ENCODE measurements at places on chromosomes 7 and 10. TPM values are rescaled to one million over a fixed set of nuclear protein-coding genes. Genes with fewer than 3 reads are reported as not detected.

- H3K4me1 ChIP-seq, result peaks cover 5% of the 10 kb centered on the region
- H3K36me3 ChIP-seq, result no peaks in the 10 kb centered on the region
- no peak overlapping the region for H3K4me3 ChIP-seq
- H3K27ac ChIP-seq, result no peak overlapping the region
- no peak for DNase-seq
These were observed 36.9 kb downstream of the STK32C start for GRCh38 chr10:132270721-132271457.

GRCh38 chr7:150945171-150945852 is 32.8 kb downstream of the KCNH2 start:
- H3K4me1 ChIP-seq, result peaks cover 12% of the 10 kb centered on the region
- no peak for DNase-seq
- H3K27ac ChIP-seq, result no peak overlapping the region
- H3K4me3 ChIP-seq, result no peak overlapping the region
- no peaks in the 10 kb centered on the region for H3K36me3 ChIP-seq
- no peaks in the 10 kb centered on the region for H3K27me3 ChIP-seq

VCL gene
- 16.5 TPM for polyA plus RNA-seq

MKLN1 gene
- polyA plus RNA-seq, result 36.2 TPM

DNA sequence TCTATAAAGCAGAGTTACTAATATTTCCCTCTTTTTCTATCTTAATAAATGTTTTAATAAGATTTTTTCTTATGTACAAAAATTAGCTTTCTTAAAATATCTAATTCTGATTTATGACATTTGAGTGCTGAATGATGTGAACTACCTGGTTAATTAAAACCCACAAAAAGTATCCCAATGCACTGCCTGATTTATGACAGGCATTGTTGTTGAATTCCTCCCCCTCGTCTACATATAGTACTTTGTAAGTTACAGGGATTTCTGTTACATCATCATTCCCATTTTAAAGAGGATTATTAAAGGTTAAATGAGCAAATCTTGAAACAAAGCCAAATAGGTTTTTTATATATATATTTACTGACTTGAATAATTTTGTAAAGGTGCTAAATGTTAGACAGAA is 91.1 kb downstream of the NRBF2 start:
- DNase-seq, result no peak
- H3K27me3 ChIP-seq, result no peaks in the 10 kb centered on the region
- no peak overlapping the region for H3K4me3 ChIP-seq
- no peak overlapping the region for H3K27ac ChIP-seq
- no peaks in the 10 kb centered on the region for H3K36me3 ChIP-seq

DNA sequence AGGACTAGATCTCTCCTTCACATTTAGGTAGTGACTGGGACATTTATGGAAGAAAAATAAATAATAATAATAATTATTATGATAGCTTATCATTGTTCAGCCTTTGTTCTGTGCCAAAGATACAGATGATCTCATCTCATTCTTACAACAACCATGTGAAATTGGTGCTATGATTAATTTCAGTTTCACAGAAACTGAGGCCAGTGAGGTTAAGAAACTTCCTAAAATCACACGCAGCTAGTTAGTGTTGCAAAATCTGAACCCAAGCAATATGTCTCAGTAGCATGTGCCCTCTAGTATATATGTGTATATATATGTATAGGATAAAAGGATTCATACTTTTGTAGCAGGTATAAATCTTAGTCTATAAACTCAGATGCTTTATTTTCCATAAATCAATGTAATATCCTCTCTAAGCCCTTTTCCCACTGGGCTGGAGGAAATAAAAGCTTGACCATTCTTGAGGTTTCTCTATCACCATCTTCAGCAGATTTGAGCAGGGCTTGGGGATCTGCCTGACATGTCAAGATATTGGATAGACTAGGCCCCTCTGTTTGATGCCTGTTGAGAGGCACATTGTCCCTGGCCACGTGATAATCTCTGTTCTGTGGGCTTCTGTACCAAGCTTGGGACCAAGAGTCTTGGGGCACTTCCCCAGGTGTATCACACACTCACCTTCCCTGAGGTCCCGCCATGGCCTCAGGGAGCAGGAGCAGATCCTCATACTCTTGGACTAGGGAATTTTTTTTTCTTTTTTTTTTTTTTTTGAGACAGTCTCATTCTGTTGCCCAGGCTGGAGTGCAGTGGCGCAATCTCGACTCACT is 172.6 kb upstream of the NRP1 start:
- H3K4me3 ChIP-seq, result no peak overlapping the region
- H3K4me1 ChIP-seq, result no peaks in the 10 kb centered on the region
- no peak overlapping the region for H3K27ac ChIP-seq
- H3K36me3 ChIP-seq, result no peaks in the 10 kb centered on the region
- no peak for DNase-seq

KCNMA1 gene
- polyA plus RNA-seq, result not detected

GRCh38 chr10:35447693-35448407 is 111.5 kb downstream of the CCNY start:
- H3K36me3 ChIP-seq, result no peaks in the 10 kb centered on the region
- peak overlapping the region; percentile 65 for H3K27ac ChIP-seq
- H3K27me3 ChIP-seq, result no peaks in the 10 kb centered on the region
- peak; percentile 69 for DNase-seq
- H3K4me3 ChIP-seq, result peak overlapping the region; percentile 38

DNA sequence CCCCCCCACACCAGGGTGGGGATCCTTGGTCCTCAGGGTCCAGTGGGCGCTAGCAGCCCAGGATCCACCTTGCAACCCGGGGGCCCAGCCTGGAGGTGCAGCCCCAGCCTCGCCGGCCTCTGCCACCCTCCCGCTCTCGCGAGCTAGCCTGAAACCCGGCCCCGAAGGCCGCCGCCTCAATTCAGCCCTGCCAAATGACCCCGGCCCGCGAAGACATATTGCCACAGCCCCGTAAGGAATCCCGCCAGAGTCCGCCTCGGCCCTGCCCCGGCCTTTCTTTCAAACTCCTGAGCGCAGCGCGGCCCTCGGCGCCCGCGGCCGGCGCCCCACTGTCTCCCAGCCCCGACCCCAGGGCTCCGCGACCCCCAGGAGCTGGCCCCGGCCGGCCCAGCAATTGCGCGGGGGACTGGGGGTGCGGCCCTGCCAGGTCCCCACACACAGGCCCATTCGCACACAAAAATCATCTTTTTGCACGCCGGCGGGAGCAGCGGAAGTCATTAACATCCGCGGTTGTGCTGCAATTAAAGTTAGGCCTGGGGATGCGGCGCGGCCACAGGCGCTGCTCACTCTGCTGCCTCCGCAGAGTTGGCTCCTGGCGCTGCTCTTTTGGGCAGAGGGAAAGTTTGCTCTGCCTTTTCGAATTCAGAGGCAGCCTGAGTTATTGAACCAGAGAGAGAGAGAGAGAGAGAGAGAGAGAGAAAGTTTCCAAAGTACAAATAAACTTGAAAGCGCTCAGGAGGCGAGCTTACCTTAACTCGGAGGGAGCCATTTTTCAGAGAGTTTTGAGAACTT is 4.0 kb downstream of the HOXA5 start:
- no peak for DNase-seq
- H3K27ac ChIP-seq, result no peak overlapping the region

DNA sequence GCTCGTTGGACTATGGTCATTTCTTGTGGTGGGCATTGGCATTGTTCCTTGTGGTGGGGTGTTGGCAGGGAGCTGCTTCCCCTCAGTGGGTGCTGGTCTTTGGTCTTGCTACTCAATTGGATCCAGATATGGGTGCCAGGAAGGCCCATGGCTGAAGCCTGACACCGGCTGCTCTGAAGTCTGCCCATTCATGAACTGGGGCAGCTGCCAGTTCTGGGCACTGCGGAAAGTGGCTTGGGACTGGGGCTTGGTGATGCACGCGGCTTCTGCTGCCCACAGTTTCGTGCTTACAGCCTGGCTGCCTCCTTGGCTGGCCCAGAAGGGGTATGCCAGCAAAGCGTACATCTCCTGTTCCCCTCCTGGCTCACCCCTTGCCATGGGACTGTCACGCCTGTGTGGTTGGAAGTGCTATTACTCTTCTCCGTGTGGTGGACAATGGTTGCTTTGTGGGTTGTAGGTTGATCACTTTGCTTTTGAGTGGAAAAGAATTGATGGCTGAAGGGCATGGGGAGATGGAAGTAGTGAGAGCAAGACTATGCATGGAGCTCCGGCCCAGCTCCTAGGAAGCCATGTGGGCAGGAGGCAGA is 54.7 kb downstream of the ADAMTS14 start:
- no peaks in the 10 kb centered on the region for H3K36me3 ChIP-seq
- no peaks in the 10 kb centered on the region for H3K27me3 ChIP-seq
- no peak overlapping the region for H3K4me3 ChIP-seq
- H3K4me1 ChIP-seq, result no peaks in the 10 kb centered on the region

DNA sequence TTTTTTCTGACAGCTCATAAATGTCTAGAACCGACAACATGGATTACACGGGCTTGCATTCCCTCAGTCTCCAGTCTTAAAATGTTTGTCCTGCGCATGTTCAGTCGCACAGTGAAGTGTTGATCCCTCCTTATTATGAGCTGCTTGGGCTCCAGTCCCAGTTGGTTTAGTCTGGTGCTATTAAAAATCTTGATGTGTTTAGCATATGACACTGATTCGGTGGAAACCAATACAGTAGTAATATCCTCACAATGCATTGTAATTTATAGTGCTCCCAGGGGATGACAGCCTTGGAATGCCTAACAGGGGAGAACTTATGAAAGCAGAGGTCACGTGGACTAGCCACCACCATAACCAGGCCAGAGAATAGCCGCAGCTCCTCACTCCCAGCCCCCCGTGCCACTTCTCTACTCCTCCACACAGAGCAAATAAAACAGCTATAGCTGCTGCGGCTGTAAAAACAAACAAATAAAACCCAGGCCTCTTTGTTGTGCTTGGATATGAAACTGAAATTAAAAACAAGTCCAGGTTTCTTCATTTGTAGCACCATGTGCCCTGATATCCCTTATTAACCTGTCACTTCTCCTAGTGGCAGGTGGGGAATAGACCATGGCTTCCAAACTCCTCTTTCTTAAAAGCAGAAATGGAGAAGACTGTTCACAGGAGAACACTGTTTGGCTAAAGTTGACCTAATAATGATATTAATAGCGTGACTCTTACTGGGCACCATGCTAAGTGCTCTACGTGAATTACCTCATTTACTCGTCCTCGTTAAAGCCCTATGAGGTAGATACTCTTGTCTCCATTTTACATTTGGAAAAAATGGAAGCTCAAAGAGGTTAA is 7.7 kb downstream of the DPCD start:
- no peak overlapping the region for H3K27ac ChIP-seq
- DNase-seq, result no peak
- no peaks in the 10 kb centered on the region for H3K36me3 ChIP-seq
- no peak overlapping the region for H3K4me3 ChIP-seq
- no peaks in the 10 kb centered on the region for H3K27me3 ChIP-seq
- no peaks in the 10 kb centered on the region for H3K4me1 ChIP-seq

BCCIP gene
- polyA plus RNA-seq, result 86.0 TPM

DNA sequence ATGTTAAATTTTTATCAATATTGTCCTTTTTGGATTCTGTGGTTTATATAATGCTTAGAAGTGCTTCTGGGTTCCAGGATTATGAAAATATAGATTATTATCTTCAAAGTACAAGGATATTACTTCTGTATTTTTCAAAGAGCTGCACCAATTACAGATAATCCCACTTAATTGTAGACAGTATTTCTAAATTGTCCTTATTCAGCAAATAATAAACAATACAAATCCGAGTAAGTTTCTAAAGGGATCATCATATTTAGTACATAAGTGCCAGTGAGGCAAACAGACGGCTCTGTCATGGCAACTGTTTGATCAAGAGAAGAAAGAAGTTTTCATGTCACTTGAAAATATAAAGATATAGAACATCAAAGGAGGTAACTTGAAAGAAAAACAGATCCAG is 19.2 kb downstream of the ANKMY2 start:
- DNase-seq, result no peak
- no peaks in the 10 kb centered on the region for H3K27me3 ChIP-seq
- H3K4me1 ChIP-seq, result no peaks in the 10 kb centered on the region

- no peak for DNase-seq
- peaks cover 5% of the 10 kb centered on the region for H3K36me3 ChIP-seq
- H3K4me1 ChIP-seq, result no peaks in the 10 kb centered on the region
These were observed 23.0 kb downstream of the LHPP start for GRCh38 chr10:124484661-124485060.

DNA sequence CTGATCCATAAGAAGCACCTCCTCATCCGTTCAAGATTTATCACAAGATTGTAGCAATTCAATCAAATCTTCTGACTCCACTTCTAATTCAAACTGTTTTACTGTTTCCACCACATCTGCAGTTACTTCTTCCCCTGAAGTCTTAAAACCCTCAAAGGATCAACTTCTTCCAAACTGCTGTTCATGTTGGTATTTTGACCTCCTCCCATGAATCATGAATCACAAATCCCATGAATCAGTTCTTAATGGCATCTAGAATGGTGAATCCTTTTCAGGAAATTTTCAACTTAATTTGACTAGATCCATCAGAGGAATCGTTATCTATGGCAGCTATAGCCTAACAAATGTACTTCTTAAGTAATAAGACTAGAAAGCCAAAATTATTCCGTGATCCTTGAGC is 122.3 kb downstream of the IMMP2L start:
- H3K36me3 ChIP-seq, result no peaks in the 10 kb centered on the region
- H3K27me3 ChIP-seq, result no peaks in the 10 kb centered on the region
- no peaks in the 10 kb centered on the region for H3K4me1 ChIP-seq
- no peak for DNase-seq
- H3K27ac ChIP-seq, result no peak overlapping the region

SPACDR gene
- 0.85 TPM for polyA plus RNA-seq

DNA sequence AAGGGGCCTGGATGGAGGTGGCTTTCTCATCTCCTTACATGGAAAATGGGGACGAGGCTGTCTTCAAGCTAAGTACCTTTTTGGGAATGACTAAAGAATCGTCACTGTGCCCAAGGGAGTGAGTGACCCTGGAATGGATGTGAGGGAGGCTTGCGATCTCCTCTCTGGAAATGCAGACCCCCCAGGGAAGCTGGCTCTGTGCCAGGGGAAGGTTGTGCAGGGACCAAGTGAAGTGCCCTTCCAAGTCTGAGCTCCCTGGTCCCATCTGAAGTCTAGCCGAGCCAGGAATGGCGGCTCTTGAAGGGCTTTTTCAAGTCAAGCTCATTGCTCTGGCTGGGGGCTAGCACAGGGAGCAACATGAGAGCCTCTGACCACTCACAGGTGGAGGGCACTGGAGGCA is 180.9 kb upstream of the LYZL2 start:
- H3K36me3 ChIP-seq, result no peaks in the 10 kb centered on the region
- no peak overlapping the region for H3K4me3 ChIP-seq
- no peak overlapping the region for H3K27ac ChIP-seq
- DNase-seq, result no peak
- no peaks in the 10 kb centered on the region for H3K4me1 ChIP-seq
